ENCODE measurements at places on chromosomes 3 and 15. TPM values are rescaled to one million over a fixed set of nuclear protein-coding genes. Genes with fewer than 3 reads are reported as not detected.

Gene TNFAIP8L3
- 1.0 TPM for total RNA-seq

Gene TRAT1
- total RNA-seq: 0.21 TPM

Gene LRTM1
- total RNA-seq: not detected

Gene KLHL40
- not detected for total RNA-seq

Gene CLRN1
- not detected for total RNA-seq

Gene AP3B2
- total RNA-seq: 0.95 TPM

Gene AKAP13
- total RNA-seq: 94.2 TPM

Gene KCNAB1
- not detected for total RNA-seq

Gene HCN4
- total RNA-seq: 0.15 TPM

Gene GPR160
- 0.18 TPM for total RNA-seq

Gene FETUB
- total RNA-seq: not detected

Gene SUSD5
- 16.3 TPM for total RNA-seq

Gene RHO
- not detected for total RNA-seq

Gene STARD5
- 2.9 TPM for total RNA-seq

Gene SENP5
- 40.0 TPM for total RNA-seq

Gene FES
- 0.64 TPM for total RNA-seq

GRCh38 chr3:113745756-113746547 is at the start of gene NAA50:
Gene NAA50 (minus strand): TSS chr3:113746249. CDS start chr3:113745949, 300 bp downstream.
- no peak for DNase-seq

GRCh38 chr3:114873591-114873990 is 273.5 kb downstream of the ZBTB20 start:
- DNase-seq: no peak

DNA sequence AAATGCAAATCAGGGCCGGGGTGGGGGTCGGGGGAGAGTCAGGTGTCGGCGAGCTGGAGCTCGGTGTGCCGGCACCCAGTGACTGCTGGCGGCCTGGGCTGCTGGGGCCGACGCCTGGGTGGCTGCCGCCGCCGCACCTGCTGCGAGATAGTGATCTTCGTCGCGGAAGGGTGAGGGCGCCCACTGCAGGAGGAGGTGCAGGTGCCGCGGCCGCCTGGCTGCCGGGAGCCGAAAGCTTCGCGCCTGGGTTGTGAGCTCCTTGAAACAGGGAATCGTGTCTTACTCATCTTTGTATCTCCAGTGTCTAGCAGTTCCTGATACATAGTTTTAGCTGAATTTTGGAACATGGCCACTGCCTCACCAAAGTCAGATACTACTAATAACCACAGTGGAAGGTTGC is 64.0 kb upstream of the CPOX start:
- no peak for DNase-seq

DNA sequence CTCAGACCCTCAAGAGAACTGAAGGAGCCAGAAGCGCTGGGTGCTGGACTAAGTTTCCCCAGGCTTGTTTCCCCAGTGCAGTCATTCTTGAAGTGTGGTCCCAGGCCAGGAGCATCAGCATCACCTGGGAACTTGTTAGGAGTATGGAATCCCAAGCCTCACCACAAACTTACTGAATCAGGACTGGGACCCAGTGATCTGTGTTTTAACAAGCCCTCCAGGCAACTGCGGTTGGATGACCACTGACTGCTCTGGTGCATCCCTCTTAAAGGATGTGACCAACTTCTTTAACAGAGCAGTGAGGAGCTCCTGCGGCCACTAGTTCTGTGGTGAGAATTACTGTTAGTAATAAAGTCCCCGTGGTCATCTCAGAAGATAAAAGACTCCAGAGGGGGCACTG is 62.4 kb upstream of the DAZL start:
- no peak for DNase-seq

GRCh38 chr3:169400205-169400604 is 263.3 kb downstream of the MECOM start:
- DNase-seq: no peak

- no peak for DNase-seq
Measured at GRCh38 chr3:139524841-139525636, 14.5 kb downstream of the RBP1 start.

- DNase-seq: no peak
Measured at GRCh38 chr3:197329382-197329781, 31.0 kb upstream of the DLG1 start.

DNA sequence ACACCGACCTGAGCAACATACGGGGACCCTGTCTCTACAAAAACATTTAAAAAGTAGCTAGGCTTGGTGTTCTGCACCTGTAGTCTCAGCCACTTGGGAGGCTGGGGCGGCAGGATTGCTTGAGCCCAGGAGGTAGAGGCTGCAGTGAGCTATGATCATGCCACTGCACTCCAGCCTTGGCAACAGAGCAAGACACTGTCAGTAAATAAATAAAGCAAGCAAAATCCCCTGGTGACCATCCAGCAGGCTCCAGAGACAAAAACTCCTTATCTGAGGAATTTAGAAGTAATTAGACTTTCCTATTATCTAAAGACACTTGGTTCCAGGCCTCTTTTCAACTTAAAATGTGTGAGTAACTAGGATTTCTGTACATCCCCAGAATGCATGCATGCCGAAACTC is 29.5 kb upstream of the ZNF774 start:
- DNase-seq: no peak

DNA sequence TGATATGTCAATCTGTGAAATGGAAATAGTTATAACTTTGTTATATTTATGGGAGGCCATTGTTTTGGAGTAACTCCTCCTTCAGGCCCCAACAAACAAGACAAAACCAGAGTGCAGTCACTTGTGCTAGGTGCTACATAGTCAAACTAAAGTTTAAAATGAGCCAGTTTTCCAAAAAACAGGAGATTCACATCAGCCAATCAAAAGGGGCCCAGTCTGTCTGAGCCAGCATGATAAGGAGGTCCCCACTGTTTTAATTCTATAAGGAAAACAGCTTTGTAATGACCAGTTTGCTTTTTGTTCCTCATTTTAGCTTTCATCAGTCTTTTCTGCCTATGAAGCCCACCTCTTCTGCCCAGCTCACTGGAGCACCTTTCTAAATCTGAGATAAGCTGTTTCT is 94.7 kb upstream of the SLC7A14 start:
- DNase-seq: no peak

- no peak for DNase-seq
Measured at GRCh38 chr3:172651936-172652625, 58.8 kb downstream of the NCEH1 start.

DNA sequence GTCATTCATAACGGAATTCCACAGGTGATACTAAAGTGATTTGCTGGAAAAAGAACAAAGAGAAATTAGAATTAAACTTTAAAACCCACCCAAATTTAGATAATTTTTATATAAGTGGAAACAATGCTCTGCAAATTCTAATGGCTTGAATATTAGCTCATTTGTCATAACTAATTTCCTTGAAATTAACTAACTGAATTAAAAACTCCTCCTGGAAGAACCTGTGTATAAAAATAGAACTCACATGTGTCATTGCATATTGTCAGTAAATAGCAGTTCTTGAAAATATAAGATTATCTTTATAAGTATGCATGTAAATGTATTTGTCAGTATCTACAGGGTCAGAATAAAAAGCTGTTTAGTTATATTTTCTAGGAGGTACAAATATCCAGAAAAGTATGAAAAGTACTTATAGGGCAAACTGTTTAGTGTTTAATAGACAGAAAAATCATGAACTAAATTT is 16.3 kb downstream of the ZIC1 start:
- DNase-seq: no peak

GRCh38 chr15:77276096-77276495 is 143.8 kb downstream of the PEAK1 start:
- no peak for DNase-seq

DNA sequence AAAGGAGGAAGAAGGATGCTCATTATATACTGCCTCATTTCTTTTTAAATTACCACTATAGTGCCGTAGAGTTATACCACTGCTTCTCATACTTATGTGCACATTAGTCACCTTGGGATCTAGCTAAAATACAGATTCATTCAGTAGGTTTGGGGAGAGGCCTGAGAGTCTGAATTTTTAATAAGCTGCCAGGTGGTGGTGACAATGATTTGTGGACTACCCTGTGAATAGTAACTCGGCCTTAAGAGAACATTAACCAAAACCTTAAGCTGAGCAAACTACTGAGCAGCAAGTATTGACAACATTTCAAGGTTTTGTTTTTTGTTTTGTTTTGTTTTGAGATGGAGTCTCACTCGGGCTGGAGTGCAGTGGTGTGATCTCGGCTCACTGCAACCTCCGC is 19.8 kb downstream of the UBA5 start:
- no peak for DNase-seq

- DNase-seq: no peak
Measured at GRCh38 chr15:66193066-66193465, 60.5 kb downstream of the MEGF11 start.

GRCh38 chr3:14117468-14118399 is 6.9 kb downstream of the CHCHD4 start:
- DNase-seq: no peak

- no peak for DNase-seq
Measured at GRCh38 chr3:195911041-195911945, 2.9 kb upstream of the TNK2 start.

DNA sequence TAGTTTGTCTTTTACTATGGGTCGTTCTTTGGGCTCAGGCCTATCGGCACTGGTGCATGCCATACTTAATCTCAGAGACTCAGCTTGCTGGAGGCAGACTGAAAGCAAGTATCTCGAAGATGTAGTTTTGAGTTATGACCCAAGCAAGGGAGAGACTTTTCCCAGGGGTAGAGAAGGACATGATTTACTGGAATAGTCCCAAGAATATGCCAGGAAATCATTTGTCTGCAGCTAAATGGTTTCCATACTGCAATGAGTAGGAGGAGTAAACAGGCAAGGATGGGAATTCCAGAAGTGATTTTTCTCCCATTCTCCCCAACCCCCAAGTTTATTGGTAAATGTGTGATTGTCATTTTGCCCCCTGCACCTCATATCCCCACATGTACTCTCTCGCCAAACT is 35.4 kb upstream of the LACTB start:
- no peak for DNase-seq

- DNase-seq: no peak
Measured at GRCh38 chr15:31280046-31280830, 46.4 kb upstream of the KLF13 start.

- DNase-seq: no peak
Measured at GRCh38 chr15:63586790-63587189, 10.4 kb upstream of the FBXL22 start.

DNA sequence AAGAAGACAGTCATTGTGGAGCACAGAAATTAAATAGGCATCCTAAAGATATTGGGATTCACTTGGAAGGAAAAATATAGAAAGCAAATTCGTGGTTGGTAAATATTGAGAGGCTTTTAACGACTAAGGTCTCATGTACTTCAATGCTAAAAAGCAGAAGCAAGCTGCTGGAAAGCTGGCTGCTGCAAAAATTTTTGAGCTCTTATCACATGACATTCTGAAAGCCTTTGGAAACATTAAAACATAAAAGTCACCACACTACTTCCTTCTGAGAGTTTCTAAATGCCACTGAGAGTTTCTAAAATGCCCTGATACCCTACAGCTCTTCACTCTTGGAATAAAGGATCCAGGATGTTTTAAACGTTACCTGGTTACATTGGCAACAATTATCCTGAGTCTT is 39.0 kb upstream of the CBLB start:
- no peak for DNase-seq

- DNase-seq: no peak
Measured at GRCh38 chr3:54940971-54941370, 13.1 kb upstream of the LRTM1 start.

DNA sequence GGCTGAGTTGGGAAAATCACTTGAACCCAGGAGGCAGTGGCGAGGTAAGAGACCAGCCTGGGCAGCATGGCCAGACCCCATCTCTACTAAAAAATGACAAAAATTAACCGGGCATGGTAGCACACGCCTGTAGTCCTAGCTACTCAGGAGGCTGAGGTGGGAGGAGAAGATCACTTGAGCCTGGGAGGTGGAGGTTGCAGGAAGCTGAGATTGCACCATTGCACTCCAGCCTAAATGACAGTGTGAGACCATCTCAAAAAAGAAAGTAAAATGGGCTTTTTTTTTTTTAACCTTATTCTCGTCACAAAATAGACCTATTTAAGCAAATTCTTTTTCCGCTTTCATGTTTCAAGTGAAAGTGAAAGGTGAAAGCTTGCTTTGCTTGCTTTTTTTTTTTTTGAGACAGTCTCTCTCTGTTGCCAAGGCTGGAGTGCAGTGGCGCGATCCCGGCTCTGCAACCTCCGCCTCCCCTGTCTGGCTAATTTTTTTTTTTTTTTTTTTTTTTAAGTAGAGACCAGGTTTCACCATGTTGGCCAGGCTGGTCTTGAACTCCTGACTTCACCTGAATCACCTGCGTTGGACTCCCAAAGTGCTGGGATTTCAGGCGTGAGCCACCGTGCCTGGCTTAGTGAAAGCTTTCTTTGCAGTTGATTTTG is 3.6 kb downstream of the PDIA3 start:
- DNase-seq: no peak

GRCh38 chr15:66845266-66845785 is 143.3 kb downstream of the SMAD6 start:
- no peak for DNase-seq

DNA sequence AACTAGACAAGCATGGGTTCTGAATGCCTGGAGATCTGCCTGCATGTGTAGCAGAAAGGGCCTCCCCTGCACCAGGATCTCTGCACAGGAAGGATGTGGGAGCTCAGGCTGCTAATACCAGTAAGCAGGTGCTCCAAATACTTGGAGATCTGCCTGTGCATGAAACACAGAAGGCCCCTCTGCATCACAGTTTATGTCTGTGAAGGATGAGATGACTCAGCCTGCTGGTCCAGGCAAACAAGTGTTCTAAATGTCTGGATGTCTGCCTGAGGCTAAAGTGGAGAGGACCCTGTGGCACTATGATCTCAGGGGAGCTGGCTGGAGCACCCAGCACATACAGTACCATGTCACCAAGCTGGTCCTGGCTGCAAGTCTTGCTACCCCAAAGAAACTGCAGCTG is 678.8 kb downstream of the MCTP2 start:
- DNase-seq: no peak
